Renal cortical epithelial cell (primary cell): ENCODE measurements at places on chromosomes 11 and 22. TPM values are rescaled to one million over a fixed set of nuclear protein-coding genes. Genes with fewer than 3 reads are reported as not detected.

MUC6 gene
- not detected in 2 replicates for total RNA-seq

OR8G1 gene
- total RNA-seq = not detected in 2 replicates

SERPING1 gene
- 4.2 and 61.4 TPM in 2 replicates for total RNA-seq

KRTAP5-7 gene
- not detected in 2 replicates for total RNA-seq

MUC5AC gene
- total RNA-seq = not detected in 2 replicates

CD248 gene
- total RNA-seq = under 0.01 TPM in 1 of 2 replicates, not detected in the other

DBX1 gene
- not detected in 2 replicates for total RNA-seq

HOATZ gene
- total RNA-seq = not detected in 2 replicates

OR51T1 gene
- total RNA-seq = not detected in 2 replicates

AIFM3 gene
- 0.17 and 0.99 TPM in 2 replicates for total RNA-seq

TMEM126A gene
- total RNA-seq = 15.9 and 44.8 TPM in 2 replicates

- peak; percentile 91 for DNase-seq
Measured at GRCh38 chr11:21460082-21460481, 732.8 kb upstream of the ANO5 start.

DNA sequence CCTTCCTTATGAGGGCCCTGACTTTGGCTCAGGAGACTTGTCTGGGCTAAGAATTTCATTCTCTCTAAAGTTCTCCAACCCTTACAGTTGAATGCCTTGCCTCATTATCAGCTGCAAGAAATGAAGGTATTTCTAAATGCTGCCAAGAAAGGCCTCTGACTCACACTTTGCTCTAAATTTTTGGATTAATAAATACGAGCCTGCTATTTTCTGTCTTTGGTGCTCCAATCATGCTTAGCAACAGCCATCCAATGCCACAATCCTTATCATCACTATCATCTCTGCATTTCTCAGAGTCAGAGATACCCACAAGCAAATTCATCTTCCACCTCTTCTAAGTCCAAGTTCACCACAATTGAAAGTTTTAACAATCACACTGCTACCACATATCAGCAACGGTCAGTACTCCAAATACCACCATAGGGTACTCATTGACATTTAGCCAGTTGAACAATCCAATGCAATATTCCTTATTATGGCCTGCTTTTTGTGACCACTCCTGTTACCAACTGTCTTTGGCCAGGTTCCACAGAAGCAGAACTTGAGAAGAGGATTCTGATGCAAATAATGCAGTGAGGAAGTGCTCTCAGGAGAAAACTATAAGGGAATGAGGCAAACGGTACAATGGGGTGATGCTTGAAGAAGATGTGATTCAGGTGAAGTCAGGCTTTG is 5.7 kb downstream of the PATE2 start:
- peak; percentile 2 for DNase-seq

DNA sequence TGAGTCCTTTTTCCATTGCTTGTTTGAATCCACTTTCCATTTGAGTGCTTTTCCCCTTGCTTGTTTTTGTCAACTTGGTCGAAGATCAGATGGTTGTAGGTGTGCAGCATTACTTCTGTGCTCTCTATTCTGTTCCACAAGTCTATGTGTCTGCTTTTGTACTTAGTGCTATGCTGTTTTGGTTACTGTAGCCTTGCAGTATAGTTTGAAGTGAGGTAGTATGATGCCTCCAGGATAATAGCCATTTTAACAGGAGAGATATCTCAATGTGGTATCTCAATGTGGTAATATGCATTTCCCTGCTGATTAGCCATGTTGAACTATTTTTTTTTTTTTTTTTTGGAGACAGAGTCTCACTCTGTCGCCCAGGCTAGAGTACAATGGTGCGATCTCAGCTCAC is 16.7 kb downstream of the ACRV1 start:
- no peak for DNase-seq

GRCh38 chr22:19704355-19705015 is 9.8 kb upstream of the SEPTIN5 start:
- DNase-seq = no peak

DNA sequence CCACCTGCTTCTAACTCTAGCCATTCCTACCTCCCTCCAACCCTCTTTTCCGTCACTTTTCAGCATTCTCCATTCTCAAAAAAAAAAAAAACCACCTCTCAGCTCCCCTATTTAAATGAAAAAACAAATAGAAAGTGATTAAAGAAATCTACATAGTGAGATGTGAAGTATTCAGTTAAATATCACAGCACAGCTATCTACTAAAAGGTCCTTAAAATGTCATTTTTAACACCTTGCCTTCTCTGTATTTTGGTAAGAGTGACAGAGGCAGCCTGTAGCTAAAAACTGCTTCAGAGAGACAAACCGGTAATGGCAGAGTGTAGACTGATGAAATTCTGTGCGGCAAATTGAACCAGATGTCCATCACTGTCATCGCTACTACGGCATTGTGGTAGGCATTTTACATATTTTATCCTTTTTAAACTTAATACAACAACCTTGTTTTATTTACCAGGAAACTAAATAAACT is 346 bp upstream of the ALG9 start:
- peak; percentile 1 for DNase-seq

GRCh38 chr22:44582016-44582415 is 84.0 kb upstream of the RTL6 start:
- no peak for DNase-seq

DNA sequence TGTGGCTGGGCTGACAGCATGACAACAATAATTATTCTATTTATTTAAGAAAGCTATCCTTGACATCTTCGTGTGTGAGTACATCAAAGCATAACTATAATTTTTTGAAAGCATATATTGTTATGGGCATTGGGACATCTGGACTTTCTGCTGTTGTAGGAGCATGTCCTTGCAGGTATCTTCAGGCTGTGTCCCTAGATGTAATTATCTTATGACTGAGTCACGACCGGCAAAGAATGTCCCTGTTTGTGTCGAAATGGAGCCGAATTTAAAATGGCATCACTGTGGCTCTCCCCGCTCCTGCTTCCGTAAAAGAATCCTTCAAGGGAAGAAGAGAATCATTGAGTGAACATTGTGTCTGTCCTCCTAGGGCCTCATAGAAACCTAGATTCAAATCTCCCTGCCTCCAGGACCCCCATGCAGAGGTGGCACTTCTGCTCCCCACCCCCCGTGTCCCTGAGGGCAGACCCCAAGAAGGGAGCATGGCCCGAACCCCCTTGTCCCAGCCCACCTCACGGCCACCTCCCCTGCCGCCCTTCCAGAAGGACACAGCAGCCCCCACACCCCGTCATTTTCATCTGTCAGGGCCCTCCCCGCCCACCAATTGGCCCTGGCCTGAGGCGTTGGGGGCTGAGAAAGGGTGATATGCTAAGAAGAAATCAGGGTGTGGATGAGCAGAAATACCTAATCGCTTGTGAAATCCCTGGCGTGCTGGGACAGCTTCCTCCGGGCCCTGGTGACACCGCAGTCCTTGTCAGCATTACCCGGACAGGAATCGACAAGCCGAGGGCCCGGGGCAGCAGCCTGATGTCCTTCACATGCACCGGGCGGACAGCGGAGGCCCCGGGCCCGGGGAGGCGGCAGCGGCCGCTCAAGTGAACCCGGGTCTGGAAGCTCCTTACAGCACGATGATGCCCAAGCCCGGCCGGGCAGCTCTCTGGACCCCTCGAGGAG is 48.6 kb upstream of the SLC22A12 start:
- no peak for DNase-seq

DNA sequence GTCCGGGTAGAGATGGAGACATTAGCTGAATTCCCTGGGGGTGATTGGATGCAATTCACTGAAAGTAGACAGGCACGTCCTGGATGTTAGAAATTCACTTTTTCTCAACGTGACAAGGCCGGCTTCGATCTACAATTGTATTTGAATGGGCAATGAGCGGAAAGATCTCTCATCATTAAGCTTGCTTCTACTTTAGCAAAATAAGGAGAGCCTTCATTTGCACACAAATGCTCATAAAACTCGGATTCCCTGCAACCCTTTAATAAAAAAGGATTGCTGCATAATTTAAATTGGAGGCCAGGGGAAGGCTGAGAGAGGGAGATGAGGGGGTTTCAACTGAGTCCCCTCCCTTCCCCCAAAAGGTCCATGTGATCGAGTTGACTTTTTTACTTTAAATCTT is 10.6 kb upstream of the PAX6 start:
- no peak for DNase-seq

GRCh38 chr22:25125693-25126357 is 73.8 kb upstream of the CRYBB3 start:
- no peak for DNase-seq

DNA sequence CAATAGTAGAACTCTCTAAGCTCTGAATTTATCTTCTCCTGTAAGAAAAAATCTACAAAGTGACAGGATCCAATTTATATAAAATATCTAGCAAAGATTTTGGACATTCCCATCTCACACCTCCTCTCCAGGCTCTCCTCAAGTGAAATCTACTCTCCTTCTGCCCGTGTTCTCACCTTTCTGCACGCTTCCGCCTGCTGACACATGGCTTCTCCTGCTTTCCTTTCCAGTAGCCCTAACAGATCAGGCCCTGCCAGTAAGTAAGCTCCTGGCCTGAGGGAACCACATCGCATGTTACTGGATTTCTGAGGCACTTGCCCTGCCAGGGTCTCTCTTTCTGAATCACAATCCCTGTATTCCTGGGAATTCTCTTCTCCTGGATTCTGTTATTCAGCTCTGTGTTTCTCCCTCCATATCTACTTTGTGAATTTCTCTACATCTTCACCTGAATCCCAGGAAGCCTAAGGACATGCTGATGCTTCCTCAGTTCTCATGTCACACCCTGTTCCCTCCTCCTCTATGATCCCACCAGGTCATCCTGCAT is 53.3 kb upstream of the TOP3B start:
- DNase-seq = no peak

- no peak for DNase-seq
Measured at GRCh38 chr11:30414244-30414643, 91.3 kb downstream of the ARL14EP start.

DNA sequence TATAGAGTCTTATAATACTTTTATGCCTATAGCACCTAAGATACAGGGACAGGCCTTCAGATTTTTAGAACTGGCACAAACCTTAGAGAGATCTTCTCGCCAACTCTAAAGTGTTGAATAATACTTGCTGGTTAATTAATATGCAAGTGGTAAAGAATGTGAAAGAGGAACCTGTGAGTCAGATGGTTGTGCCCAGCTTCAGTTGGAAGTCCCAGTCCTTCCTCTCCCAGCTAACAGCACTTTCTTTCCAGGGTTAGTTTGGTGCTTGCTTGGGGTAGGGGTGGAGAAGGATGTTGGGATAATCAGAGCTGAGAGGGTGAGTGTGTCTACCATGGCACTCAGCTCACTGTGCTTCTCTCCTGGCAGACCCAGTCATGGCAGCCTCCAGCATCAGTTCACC is 4.9 kb upstream of the TMEM132A start:
- DNase-seq = peak; percentile 69

DNA sequence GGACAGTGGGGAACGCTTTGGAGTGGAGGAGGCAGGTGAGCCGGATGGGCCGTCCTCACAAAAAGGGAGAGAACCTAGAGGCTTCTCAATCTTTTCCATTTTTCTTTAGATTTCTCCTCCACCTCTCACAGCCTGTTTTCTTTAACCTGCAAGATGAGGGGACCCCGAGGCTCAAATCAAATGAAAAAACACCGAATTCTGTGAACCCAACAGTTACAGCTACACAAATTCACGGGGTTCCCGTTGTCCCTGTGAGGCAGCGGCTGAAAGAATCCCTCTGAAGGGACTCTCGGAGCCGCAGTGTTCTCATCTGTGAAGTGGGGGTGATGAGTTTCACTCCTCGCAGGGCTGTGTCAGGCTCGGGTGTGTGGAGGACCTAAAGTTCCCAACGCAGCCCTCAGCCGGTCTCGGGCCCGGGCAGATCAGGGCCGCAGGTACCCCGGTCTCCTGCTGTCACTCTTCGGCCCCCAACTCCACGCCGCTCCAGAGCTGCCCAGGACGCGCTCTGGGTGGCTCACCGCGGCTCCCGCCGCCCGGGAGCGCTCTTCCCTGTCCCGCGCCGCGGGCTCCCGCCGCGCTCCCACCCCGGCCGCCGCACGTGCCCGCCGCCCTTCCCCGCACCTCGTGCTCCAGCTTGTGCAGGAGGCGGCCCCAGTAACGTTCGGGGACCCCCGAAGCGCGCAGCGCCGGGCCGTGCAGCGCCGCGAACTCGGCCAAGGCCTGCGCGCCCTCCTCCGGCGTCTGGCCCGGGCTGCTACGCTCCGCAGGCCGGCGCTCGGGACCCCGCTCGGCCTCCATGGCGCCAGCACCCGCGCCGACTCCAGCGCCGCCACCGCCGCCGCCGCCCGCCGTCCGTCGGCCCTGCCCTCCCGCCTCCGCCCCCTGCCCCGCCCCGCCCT is at the start of gene TTLL12:
TTLL12 (minus strand) TSS at position 863 of the 899 bp plus-strand sequence; CDS start at position 798, 65 bp downstream.
- DNase-seq = no peak

DNA sequence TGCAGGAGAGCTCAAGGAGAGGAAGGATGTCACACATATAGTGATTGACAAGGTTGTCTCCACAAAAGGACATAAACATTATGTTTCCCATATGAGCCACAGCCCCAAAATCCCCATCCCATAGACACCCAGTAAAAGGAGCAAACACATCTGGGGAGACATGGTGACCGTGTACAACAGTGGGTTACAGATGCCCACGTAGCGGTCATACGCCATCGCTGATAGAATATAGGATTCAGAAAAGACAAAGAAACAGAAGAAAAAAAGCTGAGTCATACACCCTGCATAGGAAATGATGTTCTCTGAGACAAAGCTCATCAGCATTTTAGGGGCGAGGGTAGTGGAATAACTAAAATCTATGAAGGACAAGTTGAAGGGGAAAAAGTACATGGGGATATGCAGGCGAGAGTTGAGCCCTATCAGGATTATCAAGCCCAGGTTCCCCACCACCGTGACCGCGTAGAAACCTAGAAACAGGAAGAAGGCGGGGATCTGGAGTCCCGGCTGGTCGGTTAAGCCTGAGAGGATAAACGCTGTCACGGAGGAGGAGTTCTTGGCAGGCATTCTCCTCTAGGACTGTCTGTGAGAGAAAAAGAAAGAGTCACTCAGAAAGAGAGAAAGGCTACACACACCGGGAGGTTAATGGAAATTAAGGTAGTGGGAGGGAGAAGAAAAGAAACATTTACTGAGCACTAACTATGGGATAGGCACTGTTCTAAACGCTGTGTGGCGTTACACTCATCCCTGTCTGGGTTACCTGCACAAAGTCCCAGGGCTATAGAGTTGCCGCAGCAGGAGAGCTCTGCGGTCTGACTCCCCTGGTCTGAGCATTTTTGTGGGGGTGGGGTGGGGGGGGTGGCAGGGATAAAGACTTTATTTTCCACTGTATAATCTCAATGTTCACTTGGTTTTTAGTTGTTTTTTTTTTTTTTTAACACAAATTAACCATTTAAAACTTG is 36.1 kb upstream of the OR8B8 start:
- DNase-seq = peak; percentile 64

DNA sequence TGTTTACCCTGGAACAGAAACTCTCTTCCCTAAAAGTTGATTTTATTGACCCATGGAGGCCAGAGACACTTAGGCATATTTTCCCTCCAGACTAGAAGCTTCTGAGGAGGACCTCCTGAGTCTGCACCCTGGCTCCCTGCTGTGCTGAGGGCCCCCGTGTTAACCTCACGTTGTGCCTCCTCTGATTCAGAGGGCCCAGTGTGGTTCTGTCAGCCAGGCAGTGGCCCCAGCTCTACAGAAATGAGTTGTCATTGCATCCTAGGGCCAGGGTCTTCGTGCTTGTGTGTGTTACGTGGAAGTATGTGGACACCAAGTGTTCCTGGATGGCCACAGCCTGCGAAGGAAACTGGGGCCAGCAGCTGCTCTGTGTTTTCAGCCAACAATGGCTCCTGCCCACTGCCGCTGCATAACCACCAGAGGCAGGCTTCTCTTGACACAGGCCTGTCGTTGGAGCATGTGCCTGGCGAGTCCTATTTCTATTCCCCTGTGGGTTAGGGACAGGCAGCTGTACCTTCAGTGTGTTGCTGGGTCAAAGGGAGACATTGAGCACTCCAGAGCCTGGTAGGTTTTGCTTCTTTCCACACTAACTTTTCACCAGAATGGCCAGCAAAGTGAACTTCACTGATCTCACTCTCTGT is 44.5 kb downstream of the MED15 start:
- no peak for DNase-seq
